NCI-H460 (cell line): ENCODE measurements at places on chromosomes 2 and 18. TPM values are rescaled to one million over a fixed set of nuclear protein-coding genes. Genes with fewer than 3 reads are reported as not detected.

DNA sequence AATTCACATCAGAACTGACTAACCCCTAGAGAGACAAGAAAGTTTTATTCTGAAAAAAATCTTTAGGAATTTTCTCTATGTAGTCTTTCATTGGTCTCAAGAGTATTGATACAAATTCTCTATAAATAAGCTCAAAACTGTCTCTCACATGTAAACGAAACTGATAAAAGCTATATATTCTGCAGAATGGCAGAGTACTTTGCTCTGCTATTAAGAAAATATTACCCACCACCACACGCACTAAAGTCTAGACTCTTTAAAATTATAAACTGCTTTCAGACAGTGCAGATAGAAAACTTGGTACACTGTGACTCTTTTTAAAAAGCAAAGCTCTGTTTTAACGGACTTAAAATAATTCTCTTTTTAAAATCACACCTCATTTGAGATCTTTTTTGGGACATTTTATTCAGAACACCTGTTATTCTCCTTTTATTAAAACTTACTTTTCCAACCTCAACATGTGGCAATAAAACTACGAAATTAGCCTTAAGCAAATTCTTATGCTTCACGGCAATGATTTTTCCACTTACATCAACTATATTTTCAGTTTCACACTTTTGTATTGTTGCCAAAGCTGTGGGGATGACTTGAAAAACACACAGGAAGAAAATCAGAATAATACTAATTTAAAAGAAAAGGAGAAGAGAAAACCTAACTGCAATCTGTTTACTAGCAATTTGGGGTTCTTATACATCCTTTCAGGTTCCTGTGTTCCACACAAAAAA is 58.0 kb downstream of the CCDC88A start:
- no peak for DNase-seq

DNA sequence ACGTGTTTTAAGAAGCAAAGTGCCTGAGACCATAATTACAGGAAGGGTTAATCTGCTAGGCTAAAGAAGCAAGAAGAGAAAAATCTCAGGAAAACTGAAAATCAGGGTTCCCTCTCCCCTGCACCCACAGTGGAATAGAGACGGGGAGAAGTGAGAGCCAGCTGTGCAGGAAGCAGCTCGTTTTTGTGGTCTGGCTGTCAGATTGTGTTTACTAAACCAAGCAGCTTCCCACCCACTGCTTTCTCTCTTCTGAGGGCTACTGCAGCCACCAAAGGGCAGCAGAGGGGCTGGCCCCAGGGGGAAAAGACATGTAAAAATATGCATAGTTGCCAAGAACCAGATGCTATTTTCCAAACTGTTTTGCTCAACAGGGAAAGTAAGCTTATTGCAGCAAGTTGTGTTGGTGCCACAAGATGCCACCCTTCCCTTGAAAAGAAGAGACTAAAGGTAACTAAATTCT is 72.6 kb upstream of the THUMPD2 start:
- DNase-seq: no peak

The RAMP1 gene
- 0.43 and 0.52 TPM in 2 replicates for total RNA-seq

DNA sequence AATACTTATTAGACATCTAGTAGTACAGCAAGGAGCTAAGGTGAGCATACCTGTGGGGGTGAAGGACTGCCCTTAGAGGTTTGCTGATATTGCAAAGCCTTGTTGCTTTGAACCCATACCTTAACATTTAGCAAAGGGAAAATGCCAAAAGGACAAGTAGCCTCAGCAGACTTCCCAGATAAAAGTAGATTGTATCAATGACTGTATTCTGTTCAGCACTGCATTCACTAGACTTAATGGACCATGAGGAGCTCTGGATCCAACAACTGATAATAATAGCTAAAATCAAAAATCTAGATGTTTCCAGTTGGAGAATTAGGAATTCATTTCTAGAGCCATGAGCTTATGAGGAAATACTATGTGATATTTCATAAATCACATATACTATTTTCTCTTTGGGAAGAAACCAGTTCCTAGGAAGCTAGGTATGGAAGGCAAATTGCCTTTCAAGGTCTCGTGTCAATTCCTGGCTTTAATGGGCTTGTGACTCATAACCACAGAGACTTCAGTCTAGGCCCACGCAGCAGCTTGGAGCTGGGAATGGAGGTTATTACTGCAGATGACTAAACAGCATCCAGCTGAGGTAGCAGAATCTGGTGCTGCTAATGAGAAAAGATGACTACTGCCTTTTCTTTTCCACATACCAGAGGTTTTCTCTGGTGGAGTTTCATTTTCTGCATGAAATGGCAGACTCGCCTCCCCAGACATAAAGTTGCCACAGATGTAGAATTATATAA is 191.2 kb upstream of the NABP1 start:
- no peak for DNase-seq

DNA sequence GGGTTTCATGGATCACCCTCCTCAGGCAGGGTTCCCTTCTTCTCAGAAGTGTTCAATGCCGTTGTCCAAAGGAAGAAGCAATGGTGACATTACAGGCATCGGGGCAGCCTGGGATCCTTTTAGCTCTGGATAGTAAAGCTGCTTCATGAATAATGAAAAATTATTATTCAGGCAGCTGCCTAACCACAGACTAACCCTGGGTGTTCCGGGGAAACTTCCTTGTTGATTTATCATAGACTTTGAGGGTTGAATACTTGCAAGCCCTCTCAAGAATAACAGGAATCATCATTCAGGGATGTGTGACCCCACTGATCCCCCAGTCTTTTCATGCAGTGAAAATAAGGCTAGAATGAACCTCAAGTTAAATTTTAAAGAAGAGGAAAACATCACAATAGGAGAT is 419.4 kb downstream of the MEIS1 start:
- no peak for DNase-seq

DNA sequence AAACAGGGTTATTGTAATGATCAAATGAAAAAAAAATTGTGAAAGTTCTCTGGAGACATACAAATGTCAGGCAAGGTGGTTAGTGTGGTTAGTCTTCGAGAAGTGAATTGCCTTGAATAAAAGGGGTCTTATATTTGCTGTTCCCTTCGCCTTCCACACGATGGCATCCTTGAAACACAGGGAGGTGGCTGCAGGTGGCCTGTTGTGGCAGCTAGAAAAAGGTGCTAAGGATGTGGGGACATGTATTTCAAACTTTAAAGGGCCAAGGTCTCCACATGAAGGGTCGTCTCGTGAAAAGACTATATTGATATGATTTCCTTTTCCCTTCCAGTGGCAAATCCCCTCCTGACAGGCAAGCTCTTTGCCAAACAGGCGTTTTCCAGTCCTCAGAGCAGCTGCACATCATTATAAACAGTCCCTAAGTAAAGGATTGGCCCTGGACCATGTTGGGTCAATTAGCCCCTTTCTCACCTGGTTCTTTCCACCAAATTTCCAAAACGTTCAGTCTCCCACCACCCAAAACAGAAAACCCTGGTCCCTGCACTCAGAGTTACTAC is 68.5 kb downstream of the COPS8 start:
- peak; percentile 61 for DNase-seq

DNA sequence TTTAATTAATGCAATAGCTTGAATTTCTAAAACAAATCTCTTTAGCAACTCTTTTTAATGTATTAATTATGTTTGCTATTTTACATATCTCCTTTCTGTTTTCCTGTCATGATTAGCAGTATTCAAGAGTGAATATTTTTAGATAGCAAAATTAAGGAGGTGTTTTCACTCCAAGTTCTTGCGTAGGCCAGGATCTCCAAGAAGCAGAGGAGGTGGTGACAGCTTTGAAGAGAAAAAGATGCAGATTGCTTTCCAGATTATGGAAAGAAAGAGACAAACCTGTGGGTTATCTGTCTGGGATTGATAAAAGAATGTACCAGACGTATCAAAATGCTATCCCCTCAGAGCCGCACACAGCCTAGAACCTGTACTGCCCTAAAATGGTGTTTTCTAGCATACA is 163.5 kb upstream of the FAM98A start:
- DNase-seq: no peak

The PCARE gene
- not detected in 2 replicates for total RNA-seq

DNA sequence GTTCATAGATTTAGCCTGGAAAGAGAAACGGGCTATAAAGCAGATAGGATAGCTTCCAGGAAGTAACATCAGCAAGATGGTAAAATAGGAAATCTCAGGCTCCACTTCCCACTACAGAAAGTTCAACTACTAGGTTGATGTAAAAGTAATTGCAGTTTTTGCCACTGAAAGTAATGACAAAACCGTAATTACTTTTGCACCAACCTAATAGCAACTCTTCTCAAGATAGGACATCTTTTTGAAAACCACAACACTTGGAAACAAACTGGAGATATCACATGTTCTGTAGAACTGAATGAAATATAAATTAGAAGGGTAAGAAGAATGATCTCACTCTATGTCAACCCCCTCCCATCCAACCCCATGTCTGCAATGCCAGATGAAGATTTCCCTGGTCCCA is 1154.3 kb downstream of the BCL11A start:
- DNase-seq: no peak

The ALPI gene
- not detected in 2 replicates for total RNA-seq
